ENCODE measurements at places on chromosomes 13 and 19.

DNA sequence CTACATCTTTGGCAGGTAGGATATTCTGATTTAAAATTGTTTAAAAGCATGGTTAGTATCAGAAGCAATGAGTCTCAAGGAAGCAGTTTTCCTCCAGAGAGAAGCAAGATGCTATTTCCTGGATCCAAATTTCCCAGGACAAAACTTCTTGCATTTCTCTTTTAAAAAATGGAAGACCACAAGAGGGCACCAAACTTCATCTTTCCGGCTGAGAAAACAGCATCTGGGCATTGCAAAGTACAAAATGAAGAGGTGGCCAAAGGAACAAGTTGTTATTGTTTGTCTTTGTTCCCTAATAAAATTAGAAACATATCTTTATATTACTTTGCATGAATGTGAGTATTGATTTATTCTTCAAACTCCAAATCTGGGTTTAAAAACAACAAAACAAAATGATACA lies 60.0 kb upstream of the LRCH1 start:
- DNase-seq: peak; percentile 71

DNA sequence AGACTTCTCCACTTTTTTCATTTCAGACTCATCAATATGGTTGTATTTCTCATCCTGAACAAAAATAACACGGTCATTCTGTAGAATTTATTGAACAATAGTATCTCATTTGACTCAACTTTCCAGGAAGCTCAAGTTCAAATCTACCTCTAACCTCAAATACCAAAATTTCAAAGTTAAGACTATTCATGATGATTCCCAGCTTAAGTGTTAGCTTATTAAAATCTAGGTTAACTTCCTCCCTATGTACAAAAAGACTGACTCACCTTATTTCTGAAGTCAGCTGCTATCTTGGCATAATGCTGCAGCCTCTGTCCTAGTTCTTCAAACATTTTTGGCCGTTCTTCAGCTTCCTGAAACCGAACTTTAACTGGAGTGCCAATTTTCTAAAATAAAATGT lies 23.2 kb downstream of the HSPH1 start:
- peak; percentile 26 for DNase-seq

- no peak for DNase-seq
Measured at GRCh38 chr19:45115809-45116615, 23.0 kb downstream of the PPP1R37 start.

DNA sequence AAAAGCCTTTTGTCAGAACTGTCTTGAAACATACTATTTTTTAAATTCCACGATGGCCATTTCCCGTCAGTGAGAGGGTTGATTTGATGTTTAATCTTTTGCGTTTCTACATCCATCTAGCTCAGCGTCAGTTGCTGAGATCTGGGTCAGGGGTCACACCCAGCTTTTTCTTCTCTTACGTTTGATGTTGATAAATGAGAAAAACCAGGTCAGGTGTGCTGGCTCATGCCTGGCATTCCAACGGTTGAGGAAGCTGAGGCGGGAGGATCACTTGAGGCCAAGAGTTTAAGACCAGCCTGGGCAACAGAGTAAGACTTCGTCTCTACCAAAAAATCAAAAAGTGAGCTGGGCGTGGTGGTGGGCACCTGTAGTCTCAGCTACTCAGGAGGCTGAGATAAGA lies 168.9 kb downstream of the PTPRS start:
- DNase-seq: no peak

DNA sequence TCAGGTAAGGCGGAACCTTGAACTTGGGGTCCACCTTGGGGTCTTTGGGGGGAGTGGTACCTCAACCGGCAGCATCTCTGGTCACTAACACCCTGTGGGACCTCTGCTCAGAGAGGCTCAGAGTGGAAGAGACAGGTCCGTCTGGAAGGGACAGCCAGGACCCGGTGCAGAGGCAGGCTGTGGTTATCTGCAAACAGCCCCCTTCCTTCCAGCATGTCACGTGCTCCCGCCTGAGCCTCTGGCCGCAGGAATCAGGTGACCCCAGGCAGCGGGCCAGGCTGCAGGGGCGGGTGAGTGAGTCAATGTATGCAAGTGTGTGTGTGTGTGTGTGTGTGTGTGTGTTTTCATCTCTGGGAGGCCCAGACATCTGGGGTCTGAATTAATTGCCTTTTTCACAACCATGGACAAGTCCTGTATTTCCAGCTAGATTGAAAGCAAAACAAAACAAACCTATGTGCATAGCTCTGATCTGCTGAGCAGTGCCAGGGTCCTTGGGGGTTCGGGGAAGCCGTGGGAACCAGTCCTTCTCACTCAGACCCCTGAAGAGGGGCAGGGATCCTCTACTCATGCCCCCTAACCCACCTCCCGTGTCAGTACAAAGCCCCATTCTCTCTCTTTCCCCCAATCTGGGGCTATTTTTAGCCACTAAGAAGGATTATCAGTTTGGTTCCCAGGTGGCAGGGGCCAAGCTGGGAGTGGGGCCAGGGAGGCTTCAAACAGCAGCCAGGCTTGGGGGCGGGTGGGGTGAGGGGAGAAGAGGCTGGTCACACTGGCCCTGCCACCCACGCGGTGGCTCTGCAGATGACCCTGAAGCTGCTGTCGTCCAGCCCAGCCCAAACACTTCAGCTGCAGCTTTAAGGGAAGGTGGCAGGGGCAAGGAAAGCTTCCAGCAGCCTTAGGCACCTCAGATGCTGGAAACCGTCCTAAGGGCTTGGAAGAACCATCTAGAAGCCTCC lies 31.4 kb downstream of the CERS4 start:
- peak; percentile 97 for DNase-seq
